AG04450 (cell line): ENCODE measurements at places on chromosomes 12 and 14.

DNA sequence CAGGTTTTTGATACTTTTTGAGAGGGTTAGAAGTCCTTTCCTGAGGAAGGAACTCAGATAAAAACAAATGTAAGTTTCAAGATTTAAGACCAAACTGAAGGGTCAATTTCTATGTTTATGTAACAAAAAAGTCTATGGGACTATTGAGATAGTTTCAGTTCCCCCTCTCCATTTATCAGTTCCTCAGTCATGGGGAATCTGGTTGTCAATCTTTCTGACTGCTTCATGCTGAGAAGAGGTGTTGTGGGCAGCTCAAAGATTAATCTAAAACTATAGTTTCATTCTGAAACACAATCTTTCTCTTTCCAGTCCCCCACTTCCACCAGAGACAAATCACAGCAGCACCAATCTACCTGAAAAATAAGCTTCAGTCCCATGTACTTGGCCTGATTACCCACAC lies 93.7 kb downstream of the KCNMB4 start:
- DNase-seq = no peak

GRCh38 chr12:124499190-124499753 lies 68.1 kb downstream of the NCOR2 start:
- DNase-seq = no peak

GRCh38 chr12:122381021-122381420 lies 41.4 kb downstream of the CLIP1 start:
- no peak for DNase-seq

- DNase-seq = no peak
These were observed 11.7 kb downstream of the TMEM106C start for GRCh38 chr12:47975036-47975620.

GRCh38 chr12:60394665-60395064 lies 798.8 kb downstream of the SLC16A7 start:
- peak; percentile 11 for DNase-seq

GRCh38 chr12:64450711-64451486 lies 1.0 kb upstream of the TBK1 start:
- no peak for DNase-seq

GRCh38 chr14:99075061-99075460 lies 196.9 kb downstream of the BCL11B start:
- no peak for DNase-seq

- DNase-seq = no peak
These were observed 19.6 kb downstream of the OR4N2 start for GRCh38 chr14:19823178-19823577.

- no peak for DNase-seq
These were observed 5.8 kb downstream of the HNRNPA1 start for GRCh38 chr12:54286042-54287030.

DNA sequence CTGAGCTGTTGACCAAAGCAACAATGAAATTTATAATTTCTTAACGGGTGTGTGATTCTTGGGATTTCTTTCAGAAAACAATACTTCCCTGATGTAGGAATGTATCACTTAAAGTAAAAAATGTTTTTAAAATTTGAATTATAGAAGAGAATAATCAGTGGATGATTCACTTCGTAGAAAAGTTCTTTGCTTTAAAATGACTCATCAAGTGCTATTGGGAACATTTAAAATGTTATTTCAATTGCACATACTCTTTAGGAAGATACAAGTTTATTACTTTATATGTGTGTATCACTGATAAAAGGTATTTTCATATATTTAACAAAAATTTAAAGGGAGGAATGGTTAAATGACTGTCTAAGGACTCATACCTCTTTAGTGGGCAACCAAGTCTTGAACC lies 155.3 kb downstream of the PDE3A start:
- DNase-seq = no peak

DNA sequence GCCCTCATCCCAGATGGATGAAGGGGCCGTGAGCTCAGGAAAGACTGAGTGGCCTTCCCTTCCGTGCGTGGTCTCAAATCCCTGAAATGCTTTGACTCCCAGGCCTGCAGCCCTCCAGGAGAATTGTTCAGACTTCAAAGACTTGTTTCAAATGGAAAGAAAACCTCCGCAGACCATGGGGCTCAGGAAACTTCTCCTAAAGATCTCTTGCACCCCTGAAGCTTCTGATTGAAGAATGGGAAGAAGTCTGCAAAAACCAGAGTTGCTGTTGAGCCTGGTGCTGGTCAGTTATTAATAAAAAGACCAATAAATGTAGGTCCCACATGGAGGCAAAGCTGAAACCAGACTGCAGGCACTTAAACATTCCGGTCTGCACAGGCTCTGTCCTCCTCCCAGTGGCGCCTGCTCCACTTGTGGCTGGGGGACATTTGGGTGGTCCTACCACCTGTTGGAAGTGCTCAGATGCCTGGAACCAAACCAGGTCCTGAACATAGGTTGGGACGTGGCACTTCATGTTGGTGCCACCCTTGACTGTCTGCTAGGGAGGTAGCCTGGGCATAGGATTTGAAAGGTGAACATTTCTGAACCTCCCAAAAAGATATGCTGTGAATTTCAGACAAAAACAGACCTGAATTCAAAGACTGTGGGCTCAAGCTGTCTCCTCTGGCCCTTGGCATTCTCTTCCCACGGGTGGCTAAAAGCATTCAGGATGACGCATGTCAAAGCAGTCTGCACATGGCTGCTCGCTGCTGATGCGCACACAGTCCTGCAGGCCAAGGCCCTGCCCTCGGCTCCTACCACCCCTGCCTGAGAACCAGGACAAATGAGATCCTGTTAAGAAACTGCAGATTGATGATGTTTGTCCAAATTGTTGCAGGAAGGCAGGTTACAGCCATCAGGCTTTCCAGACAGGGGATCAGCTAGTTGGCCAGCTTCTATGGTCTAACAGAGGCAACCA lies 36.2 kb upstream of the MEG3 start:
- DNase-seq = no peak
